ENCODE measurements at places on chromosomes 16 and 17.

GRCh38 chr16:20325005-20325404, 2.3 kb downstream of the GP2 start:
- DNase-seq: no peak

- no peak for DNase-seq
These were observed 26.9 kb upstream of the LITAF start for GRCh38 chr16:11613381-11614303.

DNA sequence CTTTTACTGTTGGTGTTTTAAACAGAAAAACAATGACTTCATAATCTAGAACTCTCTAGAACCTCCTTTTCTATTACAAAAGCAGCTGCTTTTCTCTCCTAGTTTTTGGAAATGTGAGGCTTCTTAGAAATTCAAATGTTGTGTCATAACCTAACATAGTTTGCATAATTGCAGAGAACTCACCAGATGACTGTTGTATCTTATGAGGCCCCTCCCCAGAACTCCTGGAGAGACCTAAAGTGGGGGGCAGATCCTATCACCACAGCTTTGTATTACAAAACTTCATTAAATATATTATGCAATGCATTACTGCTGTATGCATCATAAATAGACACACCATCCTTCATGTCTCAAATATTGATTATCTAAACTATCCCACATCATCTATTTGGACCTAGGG, 538.7 kb upstream of the HSBP1 start:
- no peak for DNase-seq

DNA sequence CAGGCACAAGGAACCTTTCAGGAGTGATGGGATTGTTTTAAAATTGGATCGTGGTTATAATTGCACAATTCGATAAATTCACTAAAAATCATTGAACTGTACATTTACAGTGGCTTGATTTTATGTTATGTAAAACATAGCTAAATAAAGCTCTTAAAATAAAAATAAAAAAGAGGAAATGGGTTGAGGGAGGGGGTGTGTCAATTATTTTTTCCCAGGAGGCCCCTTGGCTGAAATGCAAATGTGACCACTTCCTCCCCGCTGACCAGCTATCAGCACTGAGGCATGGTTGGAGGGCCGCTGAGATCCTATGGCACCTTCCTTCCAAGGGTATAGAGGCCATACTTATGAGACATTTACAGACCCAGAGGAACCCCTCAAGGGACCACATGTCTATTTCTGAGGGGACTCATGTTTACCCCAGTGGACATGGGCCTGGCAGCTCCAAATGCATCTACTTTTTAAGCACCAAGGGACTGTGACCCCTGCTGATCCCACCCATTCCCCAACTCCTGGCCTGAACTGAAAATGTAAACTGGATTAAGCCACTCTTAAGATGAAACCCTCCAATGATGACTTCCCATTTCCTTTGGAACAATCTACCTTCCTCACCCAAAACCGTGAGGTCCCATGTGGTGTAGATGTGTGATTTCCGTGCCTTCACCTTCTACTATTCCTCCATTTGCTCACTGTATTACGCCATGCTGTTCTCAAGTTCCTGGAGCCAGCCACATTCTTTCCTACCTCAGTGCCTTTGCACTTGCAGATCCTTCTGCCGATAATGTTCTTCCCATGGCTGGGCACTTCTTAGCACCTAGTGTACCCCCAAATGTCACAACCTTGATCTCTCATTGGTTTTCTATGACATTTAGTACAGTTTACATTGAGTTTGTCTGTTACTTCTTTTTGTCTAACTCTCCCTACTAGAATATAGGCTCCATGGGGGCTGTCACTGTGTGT, 2.8 kb upstream of the IL21R start:
- no peak for DNase-seq

DNA sequence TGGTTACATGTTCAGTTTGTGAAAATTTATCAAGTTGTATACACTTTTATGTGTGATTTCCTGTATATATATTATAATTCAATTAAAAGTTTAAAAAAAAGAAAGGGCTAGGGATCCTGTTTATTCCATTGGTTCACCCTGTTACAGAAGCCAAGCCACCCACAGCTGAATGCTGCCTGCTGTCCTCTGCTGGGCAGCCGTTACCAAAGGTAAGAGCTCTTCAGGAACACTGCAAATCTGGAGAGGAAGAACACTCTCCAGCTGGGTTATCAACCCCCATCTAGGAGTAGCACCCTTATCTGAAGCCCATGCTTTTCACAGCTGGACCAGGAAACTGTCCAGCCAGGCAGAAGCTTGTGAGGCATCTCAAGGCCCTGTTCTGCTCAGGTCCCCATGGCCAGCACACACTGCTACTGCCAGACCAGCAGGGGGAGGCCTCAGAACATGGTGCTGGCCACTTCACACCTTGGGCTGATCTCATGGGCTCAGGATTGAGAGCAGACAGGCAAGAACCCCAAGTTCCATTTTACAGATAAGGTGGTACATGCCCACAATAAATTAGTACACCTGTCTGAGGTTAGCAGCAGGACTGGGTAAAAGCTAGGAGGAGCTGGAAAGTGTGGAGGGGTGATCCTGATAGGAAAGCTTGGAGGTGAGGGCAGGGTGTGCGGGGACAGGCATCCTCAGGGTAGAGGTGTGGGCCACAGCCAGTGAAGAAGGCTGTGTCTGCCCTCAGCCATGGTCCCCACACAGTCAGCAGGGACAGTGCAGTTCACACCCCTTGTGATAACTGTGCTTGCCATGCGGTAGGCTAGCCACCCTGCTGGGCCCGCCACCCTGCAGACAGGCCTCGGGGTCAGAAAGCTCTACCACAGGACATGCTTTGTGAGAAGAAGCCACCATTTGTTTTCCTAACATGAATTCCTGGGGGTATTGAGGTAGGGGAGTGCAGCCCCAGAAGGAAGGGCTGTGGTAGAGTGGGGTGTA, 54.3 kb upstream of the SREBF1 start:
- DNase-seq: no peak

- no peak for DNase-seq
These were observed 332.1 kb downstream of the SLC39A11 start for GRCh38 chr17:72760368-72760767.

DNA sequence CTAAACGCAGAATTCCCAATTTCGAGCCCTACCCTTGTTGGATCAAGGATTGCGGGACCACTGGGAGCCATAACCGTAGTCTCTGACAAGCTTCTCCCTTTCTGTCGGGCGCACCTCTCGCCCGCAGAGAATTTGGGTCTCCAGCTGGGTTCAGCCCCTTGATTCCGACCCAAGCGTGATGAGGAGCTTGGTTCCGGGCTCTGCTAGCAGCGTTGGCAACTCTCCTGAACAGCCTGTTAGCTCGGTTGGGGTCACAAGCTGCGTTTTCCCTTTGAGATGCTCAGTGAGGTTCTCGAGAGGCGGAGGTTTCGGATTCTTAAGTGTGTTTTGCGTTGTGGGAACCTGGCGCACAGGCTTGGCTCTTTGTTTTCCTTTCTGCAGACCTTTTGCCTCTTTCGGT, 655 bp downstream of the ATXN1L start:
- no peak for DNase-seq

DNA sequence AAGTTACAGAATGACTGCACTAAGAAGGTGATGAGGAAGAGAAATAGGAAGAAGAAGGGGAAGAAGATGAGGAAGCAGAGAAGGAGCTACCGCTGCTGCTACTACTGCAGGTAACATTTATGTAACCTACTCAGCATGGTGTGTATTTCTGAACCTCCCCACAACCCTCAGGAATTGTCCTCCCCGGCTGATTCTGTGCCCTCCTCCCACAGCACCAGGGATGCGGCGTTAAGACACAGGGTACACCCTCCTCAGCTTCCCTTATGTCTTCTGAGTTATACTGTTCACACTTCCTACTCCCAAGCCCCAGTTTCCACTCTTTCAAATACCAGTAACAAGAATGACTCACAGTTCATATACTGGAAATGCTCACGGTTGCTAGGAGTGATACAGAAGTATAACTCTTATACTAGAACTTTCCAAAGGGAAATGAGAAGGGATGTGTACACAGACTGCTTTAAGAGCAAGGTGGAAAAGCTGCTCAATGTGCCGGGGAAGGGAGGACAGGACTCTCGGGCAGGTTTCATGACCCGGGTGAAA, 224.5 kb upstream of the PSMD7 start:
- no peak for DNase-seq

DNA sequence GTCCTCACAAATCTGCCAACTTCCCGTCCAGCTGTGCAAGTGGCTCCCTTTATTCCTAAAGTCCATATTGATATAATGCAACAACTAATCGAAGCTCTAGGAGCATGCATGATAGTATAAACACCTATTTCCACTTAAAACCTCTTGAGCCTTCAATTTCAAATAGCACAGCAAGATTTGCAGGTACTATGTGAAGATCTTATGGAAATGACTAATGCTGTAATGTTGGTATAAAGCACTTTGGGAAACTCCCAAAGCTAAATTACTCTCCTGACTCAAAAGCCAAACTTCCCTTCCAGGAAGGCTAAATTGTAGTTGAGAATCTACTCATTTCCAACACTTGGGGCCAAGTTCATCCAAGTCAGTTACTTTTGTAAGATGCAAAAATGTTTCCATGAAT, 287.6 kb upstream of the CDH11 start:
- no peak for DNase-seq

DNA sequence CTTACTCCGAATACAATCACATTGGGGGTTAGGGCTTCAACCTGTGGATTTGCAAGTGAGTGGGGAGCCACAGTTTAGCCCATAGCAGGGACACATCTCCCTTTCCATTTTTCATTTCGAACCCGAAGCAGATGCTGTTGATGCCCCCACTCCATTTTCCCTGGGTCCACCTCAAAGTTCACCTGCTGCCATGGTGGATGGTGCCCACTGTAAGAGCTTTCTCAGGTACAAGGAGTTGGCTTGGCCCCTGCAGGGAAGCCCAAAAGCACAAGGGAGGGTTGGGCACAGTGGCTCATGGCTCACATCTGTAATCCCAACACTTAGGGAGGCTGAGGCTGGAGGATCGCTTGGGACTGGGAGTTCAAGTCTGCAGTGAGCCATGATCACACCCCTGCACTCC, 51.8 kb downstream of the SNX20 start:
- DNase-seq: no peak

Data from head of caudate nucleus (tissue), 42 donors.